ENCODE measurements at places on chromosomes 4 and X.

- no peak for DNase-seq
Measured at GRCh38 chr4:21512353-21512752, 436.2 kb downstream of the KCNIP4 start.

DNA sequence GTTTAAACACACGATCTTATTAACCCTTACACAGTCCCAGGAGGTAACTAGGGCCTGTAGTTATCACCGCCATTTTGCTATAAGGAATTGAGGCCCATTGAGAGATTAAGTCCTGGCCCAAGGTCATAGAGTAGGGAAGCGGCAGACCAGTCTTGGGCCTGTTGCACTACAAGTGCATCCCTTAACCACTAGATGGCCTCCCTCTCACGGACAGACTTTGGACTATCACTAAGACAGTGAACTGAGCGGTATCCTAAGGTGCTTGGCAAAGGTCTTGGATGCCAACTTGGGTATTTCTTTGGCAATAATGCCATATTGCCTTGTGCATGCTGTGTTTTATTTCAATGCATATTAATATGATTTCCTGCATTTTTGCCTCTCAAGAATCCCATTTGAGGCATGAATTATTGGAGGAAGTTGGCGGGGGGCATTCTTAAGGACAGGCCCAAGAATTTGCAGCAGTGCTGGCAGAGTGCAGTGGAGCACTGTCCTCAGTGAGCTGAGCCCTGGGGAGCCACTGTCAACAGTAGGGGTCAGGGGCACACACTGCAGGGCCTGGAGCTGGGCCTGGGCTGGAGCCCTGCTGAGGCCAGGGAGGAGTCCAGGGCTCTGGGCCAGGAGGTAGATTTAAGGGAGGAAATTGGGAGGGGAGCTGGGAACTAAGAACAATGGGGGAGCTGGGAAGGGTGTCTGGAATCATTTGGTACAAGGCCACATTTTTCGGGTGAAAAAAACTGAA, 147.4 kb downstream of the SMIM20 start:
- DNase-seq, result no peak

GRCh38 chr4:133865612-133866327, 335.8 kb downstream of the PABPC4L start:
- DNase-seq, result no peak

DNA sequence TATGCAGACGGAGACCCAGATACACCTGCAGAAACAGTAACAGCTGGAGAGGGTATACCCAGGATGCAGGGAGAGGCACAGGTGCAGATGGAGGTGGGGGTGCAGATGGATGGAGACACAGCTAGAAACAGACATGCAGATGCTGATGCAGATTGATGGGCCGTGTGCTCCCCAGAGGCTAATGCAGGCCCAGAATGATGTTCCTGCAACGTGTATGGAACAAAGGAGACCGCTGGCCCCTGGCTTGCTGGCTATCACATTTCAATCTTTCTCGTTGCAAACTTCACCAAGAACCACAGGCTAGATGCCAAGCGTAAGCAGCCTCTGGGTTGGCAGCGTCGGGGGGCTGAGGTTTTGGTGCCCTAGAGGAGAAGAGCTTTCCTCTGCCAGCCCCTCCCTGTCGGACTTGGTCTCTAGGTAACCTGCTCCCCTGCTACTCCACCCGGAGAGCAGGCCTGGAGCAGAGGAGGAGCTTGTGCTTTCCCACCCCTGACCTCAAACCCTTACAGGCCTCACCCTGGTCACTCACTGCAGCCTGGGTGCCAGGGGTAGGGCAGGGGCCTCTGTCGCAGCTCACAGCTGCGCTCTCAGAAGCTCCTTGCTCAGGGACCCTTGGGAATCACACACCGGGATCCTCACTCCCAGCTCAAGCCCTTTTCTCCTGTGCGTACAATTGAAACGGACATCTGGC, 69.0 kb upstream of the PSAPL1 start:
- DNase-seq, result no peak

DNA sequence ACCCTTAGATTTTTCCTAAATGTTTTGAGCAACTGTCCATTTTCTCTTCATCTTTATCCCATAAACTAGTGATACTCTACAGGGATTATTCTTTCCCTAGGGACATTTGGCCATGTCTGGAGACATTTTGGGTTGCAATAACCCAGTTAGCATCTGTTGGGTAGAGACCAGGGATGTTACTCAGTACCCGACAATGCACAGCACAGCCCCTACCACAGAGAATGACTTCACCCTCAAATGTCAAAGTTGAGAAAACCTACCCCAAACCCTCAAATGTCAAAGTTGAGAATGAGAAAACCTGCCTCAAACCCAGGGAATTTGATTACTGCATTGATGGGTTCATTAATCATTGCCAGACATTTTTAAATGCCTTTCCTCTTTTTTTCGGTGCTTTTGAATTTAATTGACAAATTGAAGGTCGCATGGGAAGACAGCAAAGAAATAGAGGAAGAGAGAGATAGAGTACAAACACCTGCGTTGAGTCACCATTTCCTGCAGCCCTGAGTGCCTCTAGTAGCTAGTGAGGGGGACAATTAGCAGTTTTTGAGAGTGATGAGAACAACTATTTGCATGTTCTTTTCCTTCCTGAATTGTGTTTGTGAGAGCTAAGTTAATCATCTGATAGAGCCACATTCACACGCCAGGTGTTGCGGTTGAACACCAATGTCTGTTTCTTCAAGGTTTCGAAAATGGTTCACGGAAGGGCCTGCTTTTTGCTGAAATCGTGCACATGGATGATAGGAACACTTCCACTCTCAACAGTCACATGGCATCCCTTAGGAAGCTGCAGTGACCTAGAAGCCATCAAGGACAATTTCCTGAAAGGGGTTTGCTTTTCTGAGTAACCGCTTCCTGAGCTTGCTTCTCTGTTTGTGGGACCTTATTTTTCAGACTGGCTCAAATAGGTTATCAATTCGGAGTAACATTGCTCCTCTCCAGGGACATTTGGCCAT, 203.9 kb upstream of the VCX3A start:
- DNase-seq, result no peak

DNA sequence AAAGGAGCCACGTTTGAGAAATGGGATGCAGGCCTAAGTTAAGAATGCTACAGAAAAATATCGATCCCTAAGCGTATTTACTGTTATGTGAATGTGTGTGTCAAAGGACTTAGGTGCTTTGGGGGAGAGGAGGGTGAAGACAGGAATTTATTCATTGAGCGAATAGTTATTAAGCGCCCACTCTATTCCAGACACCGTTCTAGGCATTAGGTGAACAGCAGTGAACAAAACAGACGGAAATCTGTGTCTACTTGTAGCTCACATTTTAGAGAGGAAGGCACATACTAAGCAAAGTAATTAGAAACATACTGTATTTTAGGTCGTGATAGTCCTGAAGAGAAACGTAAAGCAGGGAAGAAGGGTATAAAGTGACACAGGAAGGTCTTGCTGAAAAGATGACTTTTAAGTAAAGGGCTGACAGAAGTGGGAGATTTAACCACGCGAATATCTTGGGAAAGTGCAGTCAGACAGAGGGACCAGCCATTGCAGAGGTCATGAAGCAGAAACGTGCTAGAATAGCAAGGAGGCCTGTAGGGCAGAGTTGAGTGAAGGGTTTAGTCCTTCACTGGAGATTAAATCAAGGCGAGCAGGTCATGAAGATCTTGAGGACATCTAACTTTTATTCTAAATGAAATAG, 541 bp downstream of the AIMP1 start:
- no peak for DNase-seq

- DNase-seq, result no peak
Measured at GRCh38 chrX:120617996-120618630, 11.7 kb downstream of the C1GALT1C1 start.

- DNase-seq, result no peak
Measured at GRCh38 chr4:1409079-1409478, 2.8 kb upstream of the NKX1-1 start.

DNA sequence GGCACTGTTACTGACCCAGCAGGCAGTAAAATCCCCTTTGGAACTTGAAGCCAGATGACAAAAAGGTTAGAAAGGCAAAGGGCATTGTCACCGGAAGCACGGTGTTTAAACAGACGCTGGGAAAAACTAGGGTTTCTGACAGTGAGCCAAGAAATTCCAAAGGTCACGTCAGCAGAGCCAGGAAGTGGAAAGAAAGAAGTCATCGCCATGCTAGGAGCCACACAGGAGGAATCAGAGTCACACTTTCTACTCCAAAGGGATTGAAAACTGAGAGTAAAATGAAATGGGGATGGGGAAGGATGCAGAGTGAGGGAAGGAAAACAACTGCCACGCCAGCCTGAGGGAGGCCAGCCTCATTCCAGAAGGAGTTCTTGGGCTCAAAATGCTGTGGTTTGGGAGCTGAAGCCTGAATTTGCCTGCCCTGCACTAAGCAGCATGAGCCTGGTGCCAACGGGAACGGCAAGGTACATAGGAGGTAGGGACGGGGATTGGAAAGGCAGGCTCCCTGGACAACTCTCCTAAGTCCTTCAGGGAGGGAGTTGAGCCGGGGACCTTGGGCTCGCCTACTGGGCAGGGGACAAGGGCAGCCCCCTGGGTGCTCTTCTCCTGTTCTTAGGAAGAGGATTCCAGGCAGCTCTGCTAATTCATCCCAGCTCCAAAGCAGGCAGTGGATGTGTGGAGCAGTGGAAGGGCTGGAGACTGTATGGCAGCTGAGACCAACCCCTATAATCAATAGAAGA, 66.8 kb downstream of the SOWAHB start:
- no peak for DNase-seq

GRCh38 chr4:33283818-33284217, 2563.6 kb downstream of the PCDH7 start:
- DNase-seq, result no peak

- DNase-seq, result no peak
Measured at GRCh38 chrX:110135618-110136017, 132.7 kb downstream of the TMEM164 start.

DNA sequence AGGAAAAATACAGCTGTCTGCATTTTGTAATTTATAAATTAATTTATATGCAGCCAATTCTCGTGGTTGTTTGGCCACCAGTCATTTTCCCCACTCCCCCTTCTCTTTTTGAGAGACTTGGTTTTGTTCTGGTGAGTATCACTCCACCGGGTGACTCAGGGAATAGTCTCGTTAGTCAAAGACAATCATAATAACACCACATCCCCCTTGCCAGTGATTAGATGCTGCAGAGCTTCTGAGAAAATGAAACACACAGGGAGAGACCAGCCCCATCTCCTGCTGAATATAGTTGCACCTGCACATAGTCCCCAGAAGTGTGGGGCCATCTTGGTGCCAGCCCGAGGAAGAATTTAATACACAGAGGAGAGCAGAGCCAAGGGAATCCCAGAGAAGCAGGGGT, 8.0 kb upstream of the FNIP2 start:
- DNase-seq, result no peak

DNA sequence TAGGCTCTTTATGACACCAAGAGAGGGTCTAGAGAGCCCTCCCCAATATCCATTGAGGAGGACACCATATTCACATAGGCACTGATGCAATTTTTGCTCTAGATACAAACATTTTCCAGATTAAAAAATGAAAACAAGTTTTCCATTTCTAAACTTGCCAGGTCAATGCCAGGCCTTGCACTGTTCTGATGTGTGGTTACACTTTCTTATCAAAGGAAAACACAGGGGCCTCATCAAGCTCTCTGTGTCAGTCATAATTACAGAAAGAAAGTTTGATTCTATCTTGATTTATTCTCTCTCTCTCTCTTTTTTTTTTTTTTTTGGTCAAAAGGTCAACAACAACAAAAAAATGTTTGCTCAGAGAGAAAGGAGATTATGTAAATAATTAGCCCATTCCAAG, 80.2 kb upstream of the ACSL4 start:
- no peak for DNase-seq

GRCh38 chr4:112219826-112220366, 11.7 kb upstream of the AP1AR start:
- DNase-seq, result no peak

DNA sequence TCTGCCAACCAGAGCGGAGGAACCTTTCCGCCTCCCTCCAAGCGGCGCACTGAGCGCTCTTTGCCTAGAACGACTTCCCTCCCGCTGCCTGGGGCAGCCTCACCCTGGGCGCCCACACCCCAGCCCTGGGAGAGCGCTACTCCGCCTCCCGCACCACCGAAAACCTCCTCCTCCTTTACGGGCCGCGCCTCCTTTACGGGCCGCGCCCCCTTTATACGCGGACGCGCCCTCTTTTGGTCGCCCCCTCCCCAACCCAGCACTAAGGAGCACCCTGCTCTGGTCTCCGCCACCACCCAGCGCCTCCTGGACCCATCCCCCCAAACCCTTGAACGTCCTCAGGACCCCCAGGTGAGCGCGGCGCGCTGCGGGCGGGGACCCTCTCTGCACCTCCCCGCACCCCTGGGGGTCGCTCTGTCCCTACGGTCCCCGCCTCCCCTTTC, 586 bp upstream of the NSG1 start:
- no peak for DNase-seq

DNA sequence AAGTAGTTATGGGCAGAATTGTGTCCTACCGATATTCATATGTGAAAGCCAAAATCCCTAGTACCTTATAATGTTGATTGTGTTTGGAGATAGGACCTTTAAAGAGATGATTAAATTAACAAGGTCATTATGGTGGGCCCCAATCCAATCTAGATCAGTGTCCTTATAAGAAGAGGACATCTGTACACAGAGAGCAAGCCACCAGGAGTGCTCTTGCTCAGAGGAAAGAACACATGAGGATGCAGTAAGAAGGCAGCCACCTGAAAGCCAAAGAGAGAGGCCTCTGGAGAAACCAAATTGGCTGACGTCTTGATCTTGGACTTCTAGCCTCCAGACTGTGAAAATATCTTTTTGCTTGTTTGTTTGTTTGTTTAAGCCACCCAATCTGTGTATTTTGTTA, 1290.8 kb upstream of the PABPC4L start:
- DNase-seq, result no peak

DNA sequence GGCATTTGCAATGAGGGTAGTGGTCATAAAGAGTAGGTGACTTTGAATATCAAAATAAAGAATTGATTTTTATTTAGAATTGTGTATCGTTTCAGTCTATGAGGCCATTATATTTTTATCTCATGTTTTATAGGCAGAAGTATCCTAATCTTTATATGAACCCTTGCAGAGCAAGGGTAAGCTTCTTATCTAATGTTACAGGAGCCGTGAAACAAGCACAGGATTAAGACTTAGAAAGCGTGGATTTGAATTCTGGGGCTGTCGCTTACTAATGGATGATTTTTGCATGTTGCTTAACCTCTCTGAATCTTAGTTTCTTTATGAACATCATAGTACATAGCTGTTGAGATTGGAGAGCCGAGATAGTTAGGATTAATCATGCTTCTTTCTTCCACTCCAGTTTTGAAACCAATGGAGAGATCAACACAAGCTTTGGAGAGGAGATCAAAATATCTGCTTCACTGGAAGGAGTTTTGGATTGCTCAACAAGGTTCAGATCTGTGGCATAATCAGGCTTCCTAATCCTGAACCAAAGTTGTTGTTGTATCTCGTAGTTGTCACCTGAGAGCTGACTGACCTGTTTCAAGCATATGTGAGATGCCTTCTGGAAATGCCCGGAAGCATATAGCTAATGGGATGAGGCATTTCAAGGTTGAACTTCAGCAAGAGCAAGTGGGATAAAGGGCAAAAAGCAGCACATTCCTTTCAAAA, 166.9 kb upstream of the GK2 start:
- DNase-seq, result no peak

GRCh38 chr4:81274460-81274859, 59.4 kb upstream of the PRKG2 start:
- DNase-seq, result no peak

Data from stimulated activated CD8-positive, alpha-beta memory T cell treated with anti-CD3 and anti-CD28 coated beads, Interleukin-7, amount 100 ng/mL, for 1 hour (primary cell).